ENCODE measurements at places on chromosomes 16 and 17.

DNA sequence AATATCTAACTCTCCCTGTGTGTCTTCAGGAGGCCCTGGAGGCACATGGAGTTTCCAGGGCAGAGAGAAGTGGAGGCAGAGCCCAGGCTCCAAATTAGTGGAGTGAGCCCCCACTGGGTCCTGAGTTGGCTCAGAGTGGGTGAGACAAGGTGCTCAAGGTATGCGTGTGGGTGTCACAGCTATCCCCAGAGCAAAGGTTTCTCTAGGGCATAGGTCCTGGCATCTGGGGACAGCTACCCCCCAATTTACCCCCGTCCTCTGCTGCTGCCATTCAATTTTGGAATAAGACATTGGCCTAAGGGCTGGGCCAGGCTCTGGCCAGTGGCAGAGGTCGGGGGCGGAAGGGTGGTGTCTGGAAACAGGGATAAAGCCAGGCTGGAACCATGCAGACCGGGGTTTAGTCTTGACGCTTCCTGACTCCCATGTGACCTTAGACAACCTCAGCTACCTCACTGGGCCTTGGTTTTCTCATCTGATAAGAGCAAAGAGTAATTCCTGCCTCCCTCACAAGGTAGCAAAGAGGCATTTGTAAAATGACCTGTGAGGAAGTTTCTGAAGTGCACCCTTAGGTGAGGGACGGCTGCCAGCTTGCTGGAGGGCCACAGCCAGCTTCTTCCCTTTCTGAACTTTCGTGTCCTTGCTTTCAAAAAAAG lies 78.2 kb upstream of the TMEM97 start:
- DNase-seq = no peak

- DNase-seq = no peak
These were observed 603.0 kb upstream of the CDH8 start for GRCh38 chr16:62638964-62639870.

DNA sequence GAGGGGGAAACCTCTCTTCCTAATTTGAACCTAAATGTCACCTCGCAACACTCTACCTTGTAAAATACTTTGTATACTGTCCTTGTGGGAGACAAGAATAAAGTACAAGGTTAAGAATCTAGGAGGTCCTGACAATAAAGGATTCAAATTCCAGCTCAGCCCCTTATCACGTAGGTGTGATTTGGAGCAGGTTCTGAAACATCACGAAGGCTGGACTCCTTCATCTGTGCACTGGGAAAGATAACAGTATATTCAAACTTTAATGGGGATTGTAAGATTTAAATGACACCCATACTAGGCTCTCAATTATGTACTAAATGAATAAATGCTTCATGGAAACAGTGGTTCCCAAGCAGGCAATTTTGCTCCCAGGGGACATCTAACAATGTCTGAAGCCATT lies 2.1 kb downstream of the TXNDC11 start:
- no peak for DNase-seq

GRCh38 chr17:11369575-11369974 lies 128.6 kb downstream of the SHISA6 start:
- DNase-seq = no peak

DNA sequence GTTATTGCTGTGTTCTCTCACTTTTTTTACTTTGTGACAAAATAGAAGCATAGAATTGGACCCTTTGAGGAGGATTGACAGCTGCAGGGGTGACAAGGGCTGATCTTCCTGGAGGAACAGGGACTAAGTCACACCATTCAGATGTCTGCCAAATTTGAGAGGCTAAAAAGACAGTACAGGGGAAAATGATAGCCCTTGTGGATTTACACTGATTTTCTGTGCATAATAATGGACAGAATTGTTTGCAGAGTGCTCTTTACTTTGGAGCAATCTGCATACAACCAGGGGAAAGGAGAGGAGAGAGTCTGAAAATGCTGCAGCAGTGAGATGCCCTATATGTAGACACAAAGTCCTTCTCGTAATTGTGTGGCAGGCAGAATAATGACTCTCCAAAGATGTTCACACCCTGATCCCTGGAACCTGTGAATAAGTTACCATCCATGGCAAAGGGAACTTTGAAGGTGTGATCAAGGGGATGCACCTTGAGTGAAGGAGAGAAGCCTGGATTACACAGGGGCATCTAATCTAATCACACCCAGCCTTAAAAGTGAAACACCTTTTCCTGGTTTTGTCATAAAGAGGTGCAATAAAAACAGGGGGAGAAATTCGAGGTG lies 221.4 kb upstream of the CPHXL start:
- no peak for DNase-seq
